ENCODE measurements at places on chromosomes 6 and 20. TPM values are rescaled to one million over a fixed set of nuclear protein-coding genes. Genes with fewer than 3 reads are reported as not detected.

The NFKBIL1 gene
- 44.3 TPM for total RNA-seq

The GTSF1L gene
- not detected for total RNA-seq

The STAU1 gene
- 48.1 TPM for total RNA-seq

The KCNK5 gene
- under 0.01 TPM for total RNA-seq

The GID8 gene
- 33.9 TPM for total RNA-seq

The ZNF391 gene
- total RNA-seq = 1.3 TPM

The TPBG gene
- 24.9 TPM for total RNA-seq

The MACROD2 gene
- total RNA-seq = 1.0 TPM

The CLPSL1 gene
- total RNA-seq = not detected

The LRRN4 gene
- not detected for total RNA-seq

The TSHZ2 gene
- total RNA-seq = 2.6 TPM

The UTRN gene
- total RNA-seq = 93.2 TPM

The CST4 gene
- total RNA-seq = 0.17 TPM

The SOBP gene
- total RNA-seq = 6.3 TPM

The ADGB gene
- total RNA-seq = not detected

The SLC22A1 gene
- 0.26 TPM for total RNA-seq

The MEI4 gene
- not detected for total RNA-seq

The DDX27 gene
- total RNA-seq = 35.7 TPM

The COX4I2 gene
- total RNA-seq = not detected

The KIF25 gene
- 0.26 TPM for total RNA-seq

The PLCB4 gene
- 13.7 TPM for total RNA-seq

The BRD2 gene
- total RNA-seq = 75.6 TPM

The INSM1 gene
- not detected for total RNA-seq

The HSPA1L gene
- 3.1 TPM for total RNA-seq

The CST3 gene
- 135 TPM for total RNA-seq

The TM9SF4 gene
- total RNA-seq = 22.3 TPM

The ZC3H12D gene
- total RNA-seq = under 0.01 TPM

The GGTLC1 gene
- not detected for total RNA-seq

The MUCL3 gene
- total RNA-seq = not detected

The KCNB1 gene
- total RNA-seq = under 0.01 TPM

The GNAS-AS1 gene
- total RNA-seq = 0.33 TPM

The SOX18 gene
- not detected for total RNA-seq

The LHFPL5 gene
- total RNA-seq = not detected

The SLPI gene
- 0.17 TPM for total RNA-seq

The PGC gene
- total RNA-seq = not detected

The CDC5L gene
- total RNA-seq = 22.5 TPM

The GHRH gene
- total RNA-seq = not detected

The GJA10 gene
- total RNA-seq = not detected

The YIPF3 gene
- 106 TPM for total RNA-seq

The HLA-DRB1 gene
- under 0.01 TPM for total RNA-seq

The SERPINB1 gene
- 19.3 TPM for total RNA-seq

The VIP gene
- total RNA-seq = not detected

The KIAA1586 gene
- total RNA-seq = 17.3 TPM

The TMEM74B gene
- not detected for total RNA-seq

The ROS1 gene
- under 0.01 TPM for total RNA-seq

The FOXP4 gene
- total RNA-seq = 1.3 TPM

The ZSCAN31 gene
- 5.9 TPM for total RNA-seq

The EBF4 gene
- 0.99 TPM for total RNA-seq

The LPA gene
- total RNA-seq = not detected

The RSPO3 gene
- total RNA-seq = 15.4 TPM

The BPI gene
- not detected for total RNA-seq

The DOK5 gene
- total RNA-seq = 16.9 TPM

The CPXM1 gene
- 0.50 TPM for total RNA-seq

The ITPA gene
- total RNA-seq = 15.9 TPM
